ENCODE measurements at places on chromosomes 5 and 9.

DNA sequence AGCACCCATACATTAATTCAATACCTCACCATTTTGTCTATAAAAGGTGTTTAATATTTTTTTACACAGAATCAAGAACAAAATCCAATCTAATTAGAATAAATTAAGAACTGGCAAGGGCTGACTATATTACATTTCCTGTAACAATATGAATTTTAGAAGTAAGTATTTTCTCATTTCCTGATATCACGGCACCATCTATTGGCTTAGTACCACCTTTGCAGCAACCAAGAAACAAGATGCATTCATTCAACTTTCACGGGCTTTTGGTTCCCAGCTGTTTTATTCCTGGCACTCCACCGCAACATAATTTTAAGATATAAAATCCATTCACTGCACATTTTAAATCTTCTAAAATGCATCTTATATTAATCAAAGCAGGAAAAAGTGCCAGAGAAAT, 20.6 kb downstream of the PSMB7 start:
- H3K27ac ChIP-seq = peak overlapping the region; percentile 39
- H3K4me1 ChIP-seq = peaks cover 51% of the 10 kb centered on the region
- DNase-seq = no peak
- H3K36me3 ChIP-seq = peaks cover 4% of the 10 kb centered on the region

- H3K27ac ChIP-seq = no peak overlapping the region
- peaks cover 6% of the 10 kb centered on the region for H3K27me3 ChIP-seq
Observed at GRCh38 chr9:90842996-90843395, 41.4 kb downstream of the SYK start.

DNA sequence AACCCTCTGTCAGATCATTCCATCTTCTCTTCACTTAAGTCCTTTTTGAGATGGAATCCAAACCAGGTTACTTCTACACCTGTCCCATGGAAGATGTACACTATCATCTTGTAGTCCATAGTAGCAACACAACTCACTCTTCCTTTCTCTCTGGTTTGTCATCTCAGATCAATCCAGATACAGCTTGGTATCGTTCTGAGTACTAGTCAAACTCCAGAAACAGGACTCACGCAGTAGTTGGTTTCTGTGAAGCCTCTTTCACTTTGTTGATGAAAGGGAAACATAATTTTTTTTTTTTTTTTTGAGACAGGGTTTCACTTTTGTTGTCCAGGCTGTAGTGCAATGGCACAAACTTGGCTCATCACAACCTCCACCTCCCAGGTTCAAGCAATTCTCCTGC, 484.0 kb downstream of the PRDM9 start:
- H3K36me3 ChIP-seq = peaks cover 2% of the 10 kb centered on the region
- no peaks in the 10 kb centered on the region for H3K27me3 ChIP-seq
- peaks cover 5% of the 10 kb centered on the region for H3K4me1 ChIP-seq
- no peak overlapping the region for H3K4me3 ChIP-seq
- no peak overlapping the region for H3K27ac ChIP-seq

DNA sequence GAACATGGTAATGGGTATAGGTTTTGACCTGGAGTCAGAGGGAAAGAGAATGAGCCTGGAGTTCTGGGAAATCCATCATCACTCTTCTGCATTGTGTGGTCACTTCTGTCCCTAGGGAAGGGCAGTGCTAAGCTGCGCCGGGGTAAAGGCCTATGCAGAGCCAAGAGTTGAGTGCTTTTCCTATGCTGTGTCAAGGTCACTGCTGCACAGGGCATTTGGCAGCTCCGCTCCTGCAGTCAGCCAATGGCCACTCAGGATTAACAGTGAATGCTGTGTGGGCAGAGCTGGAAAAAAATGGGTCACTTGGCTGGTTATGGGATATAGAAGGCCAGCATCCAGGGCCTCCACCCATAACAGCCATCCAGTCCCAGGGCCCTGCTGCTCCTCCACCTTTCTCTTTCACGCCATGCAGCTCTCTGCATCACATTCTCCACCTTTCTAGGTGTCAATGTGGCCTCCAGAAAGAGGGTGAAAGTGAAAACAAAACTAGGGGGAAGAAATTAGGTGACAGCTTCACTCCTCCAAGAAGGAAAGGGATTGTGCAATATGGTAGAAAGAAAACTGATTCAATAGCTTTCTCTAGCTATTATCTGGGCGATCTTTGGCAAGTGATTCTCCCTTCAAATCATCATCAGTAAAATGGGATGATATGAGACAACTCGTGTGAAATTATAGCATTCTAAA, 279.3 kb upstream of the ANKRD55 start:
- H3K27me3 ChIP-seq = no peaks in the 10 kb centered on the region
- no peak overlapping the region for H3K4me3 ChIP-seq
- H3K36me3 ChIP-seq = no peaks in the 10 kb centered on the region
- peaks cover 19% of the 10 kb centered on the region for H3K4me1 ChIP-seq
- DNase-seq = no peak
- H3K27ac ChIP-seq = no peak overlapping the region

- peaks cover 9% of the 10 kb centered on the region for H3K27me3 ChIP-seq
- no peak overlapping the region for H3K27ac ChIP-seq
- H3K36me3 ChIP-seq = no peaks in the 10 kb centered on the region
- DNase-seq = no peak
Observed at GRCh38 chr9:72294936-72295335, 70.1 kb downstream of the ZFAND5 start.

GRCh38 chr9:19023078-19023477, 9.9 kb downstream of the SAXO1 start:
- no peaks in the 10 kb centered on the region for H3K36me3 ChIP-seq
- H3K27ac ChIP-seq = no peak overlapping the region
- DNase-seq = no peak
- H3K4me1 ChIP-seq = peaks cover 13% of the 10 kb centered on the region

GRCh38 chr9:112180387-112180881, 5.3 kb upstream of the SUSD1 start:
- peaks cover 31% of the 10 kb centered on the region for H3K4me1 ChIP-seq
- peak overlapping the region; percentile 69 for H3K4me3 ChIP-seq
- H3K36me3 ChIP-seq = peaks cover 7% of the 10 kb centered on the region
- peak overlapping the region; percentile 25 for H3K27ac ChIP-seq

- no peak overlapping the region for H3K4me3 ChIP-seq
- peak overlapping the region; percentile 8 for H3K27ac ChIP-seq
- no peak for DNase-seq
- H3K4me1 ChIP-seq = peaks cover 28% of the 10 kb centered on the region
- H3K27me3 ChIP-seq = no peaks in the 10 kb centered on the region
Observed at GRCh38 chr9:37149666-37150308, 29.4 kb downstream of the ZCCHC7 start.

DNA sequence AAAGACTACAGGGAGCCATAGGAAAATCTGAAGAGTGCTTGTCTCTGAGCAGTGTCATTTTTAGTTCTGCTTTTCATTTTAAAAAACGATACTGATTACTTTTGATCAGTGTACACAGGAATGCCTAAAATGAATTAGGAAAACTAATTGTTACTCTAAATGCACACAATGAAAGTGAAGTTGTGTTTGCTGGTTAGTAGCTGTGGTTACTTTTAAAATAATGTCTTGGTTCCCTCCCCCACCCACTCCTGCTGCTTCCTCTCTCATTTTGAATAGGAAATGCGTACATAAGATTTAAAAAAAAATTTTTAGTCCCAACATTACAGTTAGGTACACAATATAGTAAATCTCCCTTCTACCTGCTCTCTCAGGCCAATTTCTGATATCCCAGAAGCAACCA, 47.5 kb upstream of the PLPP1 start:
- peak overlapping the region; percentile 47 for H3K4me3 ChIP-seq
- no peak overlapping the region for H3K27ac ChIP-seq
- peaks cover 40% of the 10 kb centered on the region for H3K4me1 ChIP-seq
- peaks cover 1% of the 10 kb centered on the region for H3K36me3 ChIP-seq
- H3K27me3 ChIP-seq = no peaks in the 10 kb centered on the region

DNA sequence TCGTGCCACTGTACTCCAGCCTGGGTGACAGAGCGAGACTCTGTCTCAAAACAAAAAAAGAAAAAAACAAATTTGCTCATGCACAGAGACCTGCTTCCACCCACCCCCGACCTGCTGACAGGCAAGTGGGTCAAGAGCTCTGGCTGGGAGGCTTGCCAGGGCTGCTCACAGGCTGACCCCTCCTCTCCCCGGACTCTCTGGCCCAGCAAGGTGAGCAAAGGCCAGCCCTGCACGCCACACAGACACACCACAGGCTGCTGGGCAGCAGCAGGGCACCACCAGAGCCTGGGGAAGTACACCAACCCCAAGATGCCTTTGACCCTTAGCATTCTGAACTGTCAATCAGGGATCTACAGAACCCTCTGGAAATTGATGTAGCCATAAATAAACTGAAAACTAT, 29.2 kb downstream of the NSUN2 start:
- H3K4me3 ChIP-seq = no peak overlapping the region
- DNase-seq = no peak
- peaks cover 56% of the 10 kb centered on the region for H3K36me3 ChIP-seq
- no peak overlapping the region for H3K27ac ChIP-seq

GRCh38 chr5:161630948-161631347, 54.6 kb upstream of the GABRA6 start:
- H3K27ac ChIP-seq = no peak overlapping the region
- no peaks in the 10 kb centered on the region for H3K4me1 ChIP-seq
- no peak overlapping the region for H3K4me3 ChIP-seq
- DNase-seq = no peak
- H3K27me3 ChIP-seq = no peaks in the 10 kb centered on the region

GRCh38 chr5:62042007-62042406, 264.0 kb upstream of the KIF2A start:
- H3K4me1 ChIP-seq = no peaks in the 10 kb centered on the region
- no peak overlapping the region for H3K27ac ChIP-seq
- no peak for DNase-seq
- no peaks in the 10 kb centered on the region for H3K27me3 ChIP-seq

DNA sequence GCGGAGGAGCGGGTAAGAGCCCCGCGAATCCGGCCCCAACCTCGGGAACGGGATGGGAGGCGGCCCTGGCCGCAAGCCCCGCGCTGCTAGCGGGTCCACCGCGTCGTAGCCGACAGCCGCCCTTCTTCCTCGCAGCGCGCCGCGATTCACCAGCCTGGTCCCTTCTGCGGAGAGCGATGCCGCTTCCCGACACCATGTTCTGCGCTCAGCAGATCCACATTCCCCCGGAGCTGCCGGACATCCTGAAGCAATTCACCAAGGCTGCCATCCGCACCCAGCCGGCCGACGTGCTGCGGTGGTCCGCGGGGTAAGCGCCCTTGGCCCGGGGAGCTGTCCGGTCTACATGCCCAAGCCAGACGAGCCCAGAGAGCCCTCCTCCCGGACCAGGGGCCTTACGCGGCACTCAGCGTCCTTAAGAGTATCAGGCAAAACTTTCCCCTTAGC, 335 bp downstream of the ROPN1L start:
- H3K27me3 ChIP-seq = peaks cover 12% of the 10 kb centered on the region
- peaks cover 37% of the 10 kb centered on the region for H3K4me1 ChIP-seq
- DNase-seq = no peak
- H3K27ac ChIP-seq = no peak overlapping the region
- H3K4me3 ChIP-seq = peak overlapping the region; percentile 91
- H3K36me3 ChIP-seq = peaks cover 2% of the 10 kb centered on the region

GRCh38 chr9:35452481-35452880, 37.4 kb upstream of the RUSC2 start:
- H3K27ac ChIP-seq = no peak overlapping the region
- no peak overlapping the region for H3K4me3 ChIP-seq
- no peaks in the 10 kb centered on the region for H3K4me1 ChIP-seq
- DNase-seq = no peak
- H3K36me3 ChIP-seq = no peaks in the 10 kb centered on the region
- peaks cover 37% of the 10 kb centered on the region for H3K27me3 ChIP-seq

DNA sequence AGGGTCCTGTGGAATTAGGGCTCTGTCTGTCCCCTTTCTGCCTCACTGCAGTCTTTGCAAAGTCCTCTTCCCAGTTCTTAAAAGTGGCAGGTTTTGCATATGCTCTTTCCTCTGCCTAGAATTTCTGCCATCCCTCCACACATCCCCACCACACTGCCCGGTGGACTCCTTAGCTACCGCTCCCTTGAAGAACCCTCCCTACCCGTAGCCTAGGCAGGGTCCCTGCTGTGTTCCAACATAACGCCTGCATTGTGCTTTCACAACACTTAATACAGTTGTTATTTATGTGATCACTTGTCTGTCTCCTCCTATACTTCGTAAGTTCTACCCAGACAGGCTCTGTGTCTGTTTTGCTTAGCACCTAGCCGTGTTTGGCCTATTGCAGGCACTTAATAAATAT, 142.5 kb upstream of the DMRT1 start:
- H3K36me3 ChIP-seq = no peaks in the 10 kb centered on the region
- no peak overlapping the region for H3K27ac ChIP-seq
- no peak for DNase-seq
- H3K4me1 ChIP-seq = peaks cover 5% of the 10 kb centered on the region
- no peak overlapping the region for H3K4me3 ChIP-seq

- peaks cover 3% of the 10 kb centered on the region for H3K4me1 ChIP-seq
- no peak for DNase-seq
- H3K36me3 ChIP-seq = no peaks in the 10 kb centered on the region
- peaks cover 19% of the 10 kb centered on the region for H3K27me3 ChIP-seq
- no peak overlapping the region for H3K27ac ChIP-seq
Observed at GRCh38 chr9:129175515-129175824, 2.6 kb downstream of the IER5L start.

DNA sequence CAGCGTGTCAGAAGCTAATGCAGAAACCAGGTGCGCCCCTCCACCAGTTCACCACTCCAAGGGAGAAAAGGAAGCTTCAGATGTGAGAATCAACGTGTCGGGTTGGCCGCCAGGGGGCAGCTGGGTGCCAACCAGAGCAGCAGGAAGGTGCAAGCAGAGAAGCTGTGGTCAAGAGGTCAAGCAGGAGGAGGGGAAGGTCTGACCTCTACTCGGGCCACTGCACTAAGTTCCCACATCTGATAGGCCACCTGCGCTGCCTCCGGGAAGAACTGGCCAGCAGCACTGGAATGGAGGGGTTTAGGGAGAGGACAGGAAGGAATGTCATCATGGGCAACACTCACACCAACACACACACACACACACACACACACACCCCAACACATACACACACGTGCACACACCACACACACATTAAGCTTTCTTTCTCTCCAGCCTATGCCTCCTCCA, 31.4 kb downstream of the ANXA6 start:
- no peaks in the 10 kb centered on the region for H3K27me3 ChIP-seq
- peak; percentile 81 for DNase-seq
- no peak overlapping the region for H3K4me3 ChIP-seq

- H3K27me3 ChIP-seq = peaks cover 86% of the 10 kb centered on the region
- DNase-seq = no peak
- H3K27ac ChIP-seq = no peak overlapping the region
- peaks cover 43% of the 10 kb centered on the region for H3K4me1 ChIP-seq
Observed at GRCh38 chr5:88669371-88670050, 213.5 kb downstream of the MEF2C start.

DNA sequence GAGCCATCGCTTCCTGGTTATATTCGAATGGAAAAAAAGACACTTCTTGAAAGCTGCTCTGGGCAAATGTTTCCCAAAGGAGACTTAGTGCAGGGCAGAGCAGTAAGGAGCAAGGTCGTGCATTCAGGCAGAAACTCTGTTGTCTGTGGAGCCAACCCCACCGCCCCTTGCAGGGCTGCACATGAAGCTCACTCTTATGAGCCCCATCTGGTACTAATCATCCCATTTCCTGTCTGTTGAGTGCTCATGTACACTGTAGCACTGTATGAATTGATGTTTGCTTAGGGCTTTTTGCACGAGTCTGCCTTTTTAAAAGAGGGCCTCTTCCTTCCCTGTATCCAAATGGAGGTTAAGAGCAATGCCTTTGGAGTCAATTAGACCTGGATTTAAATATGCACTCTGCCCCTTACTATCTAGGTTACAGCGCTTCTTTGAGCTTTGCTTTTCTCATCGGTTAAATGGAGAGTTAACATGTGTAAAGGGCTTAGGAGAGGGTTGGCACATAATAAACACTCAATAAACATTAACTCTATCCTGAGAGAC, 25.4 kb downstream of the HMHB1 start:
- DNase-seq = no peak
- no peaks in the 10 kb centered on the region for H3K27me3 ChIP-seq
- no peak overlapping the region for H3K27ac ChIP-seq
- no peaks in the 10 kb centered on the region for H3K4me1 ChIP-seq
- H3K36me3 ChIP-seq = no peaks in the 10 kb centered on the region
